ENCODE measurements at places on chromosomes 6 and 20.

DNA sequence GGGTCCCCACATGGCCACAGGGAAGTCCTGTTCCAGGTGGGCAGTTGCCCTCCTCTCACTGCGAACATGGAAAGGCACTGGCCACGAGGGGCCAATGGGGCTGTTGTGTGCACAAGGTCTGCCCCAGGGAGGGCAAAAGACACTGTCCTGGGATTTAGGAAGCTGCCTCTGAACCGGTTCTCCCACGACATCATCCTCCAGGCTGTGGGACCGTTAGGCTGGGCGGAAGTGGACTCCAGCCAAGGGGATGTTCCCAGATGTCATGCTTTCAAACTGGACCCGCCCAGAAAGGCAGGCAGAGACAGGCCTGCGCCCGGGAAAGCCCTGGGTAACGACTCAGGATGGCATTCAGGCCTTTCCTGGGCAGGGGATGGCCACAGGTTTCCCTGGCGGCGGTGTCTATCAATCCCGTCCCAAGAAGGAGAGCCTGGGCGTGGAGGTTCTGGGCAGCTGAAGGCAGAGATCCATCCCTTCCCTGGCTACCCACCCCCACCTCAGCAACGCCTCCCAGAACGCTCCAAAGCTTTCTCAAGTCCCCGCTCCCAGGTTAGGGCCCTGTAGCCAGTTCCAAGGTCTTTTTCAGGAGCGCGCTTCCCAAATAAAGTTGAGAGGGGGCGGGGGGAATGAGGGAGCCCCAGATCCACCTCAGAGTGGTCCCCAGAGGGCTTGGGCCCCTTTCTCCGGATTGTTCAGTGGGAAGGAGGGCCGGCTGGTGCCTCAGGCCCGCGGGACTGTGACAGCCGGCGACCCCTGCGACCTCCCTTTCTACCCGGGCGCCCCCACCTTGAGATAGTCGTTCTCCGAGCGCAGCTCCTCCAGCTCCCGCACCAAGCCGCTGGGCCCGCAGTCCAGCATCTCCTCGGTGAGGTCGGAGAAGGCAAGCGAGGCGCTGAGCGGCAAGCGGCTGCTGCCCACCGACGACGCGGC lies 13.8 kb upstream of the TLDC2 start:
- DNase-seq, result peak; percentile 94

GRCh38 chr6:108768792-108769524 lies 79.3 kb upstream of the ARMC2 start:
- DNase-seq, result no peak

- DNase-seq, result no peak
These were observed 111.7 kb downstream of the TRERF1 start for GRCh38 chr6:42339991-42340401.

- DNase-seq, result no peak
These were observed 18.8 kb downstream of the ZKSCAN3 start for GRCh38 chr6:28368522-28368921.

GRCh38 chr6:124008000-124008987 lies 204.6 kb downstream of the NKAIN2 start:
- DNase-seq, result no peak

DNA sequence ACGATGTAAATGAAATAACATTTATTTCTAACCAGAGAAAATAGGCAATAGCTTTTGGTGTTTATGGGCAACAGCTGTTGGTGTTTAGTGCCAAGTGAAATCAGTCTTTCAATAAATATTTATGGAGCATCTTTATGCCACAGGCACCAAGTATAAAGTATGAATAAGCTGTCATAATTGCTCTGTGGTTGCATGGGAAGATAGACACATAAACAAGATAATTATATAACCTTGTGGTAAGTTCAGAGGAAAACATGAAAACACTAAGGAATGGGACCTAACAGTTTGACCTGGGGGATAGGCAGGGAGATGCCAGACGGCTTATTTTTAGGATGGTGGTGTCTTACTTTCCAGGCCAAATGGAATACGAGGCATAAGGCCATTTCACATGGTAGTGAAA lies 110.9 kb downstream of the GFRAL start:
- DNase-seq, result no peak

GRCh38 chr20:56860413-56860812 lies 231.3 kb downstream of the TFAP2C start:
- no peak for DNase-seq

DNA sequence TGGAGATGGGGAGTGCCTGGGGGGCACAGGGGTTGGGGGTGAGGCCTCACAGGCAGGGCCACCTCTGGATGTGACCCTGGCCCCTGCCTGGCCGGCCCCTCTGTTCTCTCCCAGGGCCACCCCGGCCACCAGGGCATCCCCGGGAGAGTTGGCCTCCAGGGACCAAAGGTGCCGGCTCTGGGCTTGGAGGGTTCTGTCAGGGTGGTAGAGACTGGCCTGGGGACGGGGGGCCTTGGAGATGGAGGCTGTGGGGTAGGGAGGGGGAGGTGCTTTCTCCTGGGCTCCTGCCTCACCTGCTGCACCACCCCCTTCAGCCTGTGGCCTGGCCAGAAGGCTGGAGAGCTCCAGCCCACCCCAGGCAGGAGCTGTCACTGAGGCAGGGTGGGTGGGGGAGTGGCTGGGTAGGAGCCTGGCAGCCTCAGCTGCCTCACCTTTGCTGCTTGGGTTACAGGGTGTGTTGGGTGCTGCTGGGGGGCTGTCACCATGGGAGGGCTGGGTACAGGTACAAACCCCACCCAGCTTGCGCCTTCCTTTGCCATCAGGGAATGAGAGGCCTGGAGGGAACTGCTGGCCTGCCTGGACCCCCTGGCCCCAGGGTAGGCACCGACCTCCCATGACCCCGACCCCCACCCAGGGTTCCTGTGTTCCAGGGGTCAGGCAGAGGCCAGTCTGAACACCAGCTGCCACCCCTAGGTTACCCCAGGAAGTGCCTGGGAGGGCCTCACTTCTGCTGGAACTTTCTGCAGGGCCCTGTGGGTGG lies 32.7 kb downstream of the COL20A1 start:
- DNase-seq, result no peak

All from umbilical cord (tissue), 2 donors.